BJ (cell line): ENCODE measurements at places on chromosomes 7 and 10. TPM values are rescaled to one million over a fixed set of nuclear protein-coding genes. Genes with fewer than 3 reads are reported as not detected.

- no peak for DNase-seq
These were observed 874.1 kb downstream of the GRM8 start for GRCh38 chr7:126378642-126379041.

- no peak for DNase-seq
These were observed 121.4 kb downstream of the TRIL start for GRCh38 chr7:28836716-28837115.

- no peak for DNase-seq
These were observed 541.5 kb upstream of the C7orf33 start for GRCh38 chr7:148049068-148049467.

DNA sequence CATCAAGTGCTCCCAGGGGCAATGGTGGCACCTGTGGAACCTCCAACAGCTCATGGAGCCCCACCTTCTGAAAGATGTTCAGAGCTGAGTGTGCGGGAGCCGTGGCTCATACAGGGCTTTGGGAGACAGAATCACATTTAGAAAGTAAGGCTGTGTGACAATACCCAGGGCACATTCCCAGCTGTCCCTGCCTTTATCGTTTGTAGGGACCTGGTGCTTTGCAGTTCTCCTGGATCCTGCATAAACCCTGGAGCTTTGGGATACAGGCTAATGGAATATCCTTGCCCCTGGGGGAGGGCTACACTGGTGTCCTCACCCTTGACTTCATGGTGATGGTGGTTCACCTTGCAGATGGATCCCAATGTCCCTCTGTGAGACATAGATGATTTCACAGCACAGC, 134.8 kb upstream of the LAMB4 start:
- DNase-seq = no peak

- no peak for DNase-seq
These were observed 7.4 kb downstream of the SORCS1 start for GRCh38 chr10:107157071-107157470.

DNA sequence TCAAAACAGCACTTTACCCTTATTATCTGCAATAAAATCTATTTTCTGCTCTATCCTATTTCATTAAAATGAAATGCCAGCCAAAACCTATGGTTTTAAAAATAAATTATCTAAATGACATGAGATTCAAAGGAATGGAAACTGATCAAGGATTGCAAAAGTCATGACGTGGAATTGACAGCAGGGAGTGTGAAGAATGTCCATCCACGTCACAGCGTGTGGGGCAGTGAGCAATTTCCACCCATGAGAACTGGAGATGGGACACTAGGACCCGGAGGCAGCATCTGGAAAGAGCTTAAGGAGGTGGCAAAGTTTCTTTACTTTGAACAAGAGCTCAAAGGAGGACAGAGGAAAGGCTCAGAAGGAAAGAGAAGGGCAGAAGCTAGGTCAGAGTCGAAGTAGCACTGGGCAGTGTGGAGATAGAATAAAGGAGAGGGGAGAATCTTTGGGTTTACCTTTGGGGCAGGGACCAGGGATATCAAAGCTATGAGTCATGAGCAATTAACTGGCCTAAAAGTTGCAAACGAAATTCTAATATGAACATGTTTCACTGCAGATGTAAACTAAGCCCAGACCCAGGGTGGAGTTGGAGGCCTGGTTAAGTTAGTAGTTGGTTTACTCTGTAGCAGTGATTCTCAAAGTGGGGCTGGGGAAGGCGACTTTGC, 24.9 kb upstream of the STK17A start:
- no peak for DNase-seq

GRCh38 chr10:92024700-92025099, 101.1 kb downstream of the BTAF1 start:
- no peak for DNase-seq

GRCh38 chr7:123599766-123600165, 1.9 kb upstream of the ASB15 start:
- no peak for DNase-seq

GRCh38 chr10:35368485-35369048, 32.3 kb downstream of the CCNY start:
- DNase-seq = no peak

- no peak for DNase-seq
These were observed 103.5 kb downstream of the FAM53B start for GRCh38 chr10:124640538-124641231.

DNA sequence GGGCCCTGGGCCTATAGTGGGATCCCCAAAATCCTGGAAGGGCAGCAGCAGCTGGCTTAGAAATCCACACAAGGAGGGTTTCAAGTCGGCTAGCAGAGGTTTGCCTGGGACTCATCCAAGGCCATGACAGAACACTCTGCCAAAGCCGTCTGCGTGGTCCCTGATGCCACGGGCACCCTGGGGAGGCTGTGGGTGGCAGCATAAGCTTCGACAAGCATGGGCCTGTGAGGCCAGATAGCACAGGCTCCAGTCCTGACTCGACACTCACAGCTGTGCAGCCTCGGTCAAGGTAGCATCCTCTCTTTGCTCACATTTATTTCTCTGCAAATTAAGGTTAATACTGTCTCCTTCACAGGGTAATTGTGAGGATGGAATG, 138.3 kb downstream of the JCAD start:
- DNase-seq = no peak

DNA sequence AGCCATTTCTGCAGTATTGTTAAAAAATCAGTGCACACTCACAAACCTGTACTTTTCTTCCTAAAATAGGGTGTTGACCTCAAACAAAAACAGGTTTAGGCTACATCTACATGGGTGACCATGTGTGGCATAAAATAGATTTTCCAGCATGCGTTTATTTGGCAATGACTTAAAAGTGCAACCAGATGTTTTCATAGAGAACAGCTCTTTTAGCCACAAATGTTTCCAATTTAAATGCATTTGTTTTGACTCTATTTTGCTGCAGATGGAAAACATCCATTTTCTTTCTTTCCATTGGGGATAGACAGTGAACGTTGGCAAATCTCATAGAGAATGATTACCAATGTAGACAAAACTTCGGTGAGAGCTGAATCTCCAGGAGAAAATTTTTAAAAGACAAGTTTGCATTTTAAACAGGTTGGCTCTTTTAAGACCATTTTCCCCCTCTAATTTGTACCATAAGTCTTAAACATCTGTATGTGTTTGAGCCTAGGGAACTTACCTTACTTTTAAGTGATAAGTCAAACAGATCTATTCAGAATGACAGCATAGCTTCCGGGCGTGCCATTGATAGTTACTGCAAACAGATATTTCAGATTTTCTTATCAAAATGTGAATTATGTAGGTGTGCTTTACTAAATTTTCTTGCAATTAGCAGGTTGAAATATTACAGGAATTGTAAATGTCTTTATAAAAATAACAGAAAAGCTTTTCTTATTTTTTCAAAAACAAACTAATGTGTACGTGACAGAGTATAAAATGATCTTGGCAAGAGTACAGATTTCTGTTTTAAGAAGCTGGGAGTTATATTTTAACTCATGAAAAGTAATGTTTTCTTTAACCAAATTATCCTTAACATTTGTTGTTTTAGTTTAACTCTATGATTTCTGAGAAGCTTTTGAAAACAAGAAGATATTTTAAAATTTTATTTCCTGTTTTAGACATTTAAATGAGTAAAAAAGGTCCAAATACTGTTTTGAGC, 144.9 kb downstream of the HGF start:
- DNase-seq = no peak

- no peak for DNase-seq
These were observed 4.4 kb downstream of the SHTN1 start for GRCh38 chr10:117000580-117000979.

GRCh38 chr10:133336577-133337369, at the start of gene CALY:
TSS of gene CALY (minus strand) at chr10:133336896. CDS start at chr10:133328989, 7,907 bp downstream.
- DNase-seq = no peak

GRCh38 chr7:106626376-106627164, 34.4 kb downstream of the CCDC71L start:
- no peak for DNase-seq

- no peak for DNase-seq
These were observed 5.3 kb downstream of the NEUROG3 start for GRCh38 chr10:69567920-69568319.

- peak; percentile 78 for DNase-seq
These were observed 280.2 kb upstream of the PITRM1 start for GRCh38 chr10:3452683-3453361.

DNA sequence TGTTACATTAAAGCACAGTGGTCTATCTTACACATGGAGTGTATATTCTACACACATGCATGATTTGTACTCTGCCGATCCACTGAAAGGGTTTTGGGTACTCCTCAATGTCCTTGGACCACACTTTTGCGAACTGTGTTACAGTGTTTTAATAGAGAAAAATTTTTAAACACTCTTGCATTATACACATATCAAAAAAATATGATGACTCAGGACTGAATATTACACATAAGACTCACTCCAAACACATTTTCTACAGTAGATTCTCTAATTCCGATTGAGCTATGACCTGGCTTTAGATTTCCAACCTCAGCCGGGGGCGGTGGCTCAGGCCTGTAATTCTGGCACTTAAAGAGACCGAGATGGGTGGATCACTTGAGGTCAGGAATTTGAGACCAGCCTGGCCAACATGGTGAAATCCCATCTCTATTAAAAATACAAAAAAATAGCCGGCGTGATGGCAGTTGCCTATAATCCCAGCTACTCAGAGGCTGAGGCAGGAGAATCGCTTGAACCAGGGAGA, 222.4 kb downstream of the CACNA2D1 start:
- no peak for DNase-seq

DNA sequence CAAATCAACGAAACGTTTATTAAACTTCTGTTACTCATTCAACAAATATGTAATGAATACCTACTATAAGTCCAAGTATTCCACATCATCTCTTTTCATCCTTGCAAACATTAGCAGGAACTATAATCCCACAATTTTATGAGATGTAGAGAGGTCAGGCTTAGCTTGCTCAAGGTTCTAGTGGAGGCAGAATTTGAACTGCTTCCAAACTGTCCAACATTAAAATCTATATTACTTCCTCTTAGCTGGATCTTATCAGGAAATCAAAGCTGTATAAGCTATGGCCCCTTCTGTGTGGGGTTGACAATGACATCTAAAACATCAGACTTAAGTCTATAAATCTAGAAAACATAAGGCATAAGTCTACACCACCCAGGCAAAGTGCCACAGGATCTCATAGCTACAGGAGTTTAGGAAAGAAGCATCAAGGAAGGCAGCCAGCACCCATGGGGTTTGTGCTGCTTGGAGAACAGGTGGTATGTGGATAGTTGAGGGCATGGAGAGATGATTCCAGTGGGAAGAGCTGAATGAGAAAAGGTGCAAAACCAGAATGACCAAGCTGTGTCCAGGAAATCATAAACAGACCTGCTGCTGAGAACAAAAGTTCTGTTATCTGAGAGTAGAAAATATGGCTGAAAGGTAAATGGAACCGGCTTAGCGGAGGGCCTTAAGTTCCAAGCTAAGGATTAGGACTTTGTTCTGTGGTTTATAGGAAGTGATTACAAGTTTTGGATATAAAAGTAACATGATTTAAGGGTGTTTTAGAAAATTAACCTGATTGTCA, 34.5 kb downstream of the PAPSS2 start:
- no peak for DNase-seq

DNA sequence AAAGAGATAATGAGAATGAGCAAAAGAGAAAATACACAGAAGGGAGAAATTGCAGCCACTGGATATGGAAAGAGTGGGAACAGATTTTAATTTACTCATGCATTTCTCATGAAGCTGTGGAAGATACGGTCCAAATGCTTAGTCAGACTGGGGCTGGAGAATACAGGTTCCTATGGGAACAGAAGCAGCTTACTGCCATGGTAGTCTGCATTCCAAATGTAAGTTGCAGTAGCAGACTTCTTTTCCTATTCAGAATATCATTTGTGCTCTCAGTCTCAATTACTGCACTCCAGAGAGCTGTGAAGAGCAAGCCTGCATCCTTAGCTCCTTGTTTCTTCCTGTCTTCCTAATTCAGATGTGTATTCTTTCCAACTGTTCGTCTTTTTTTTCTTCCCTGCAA, 190.8 kb upstream of the TMEM196 start:
- no peak for DNase-seq

DNA sequence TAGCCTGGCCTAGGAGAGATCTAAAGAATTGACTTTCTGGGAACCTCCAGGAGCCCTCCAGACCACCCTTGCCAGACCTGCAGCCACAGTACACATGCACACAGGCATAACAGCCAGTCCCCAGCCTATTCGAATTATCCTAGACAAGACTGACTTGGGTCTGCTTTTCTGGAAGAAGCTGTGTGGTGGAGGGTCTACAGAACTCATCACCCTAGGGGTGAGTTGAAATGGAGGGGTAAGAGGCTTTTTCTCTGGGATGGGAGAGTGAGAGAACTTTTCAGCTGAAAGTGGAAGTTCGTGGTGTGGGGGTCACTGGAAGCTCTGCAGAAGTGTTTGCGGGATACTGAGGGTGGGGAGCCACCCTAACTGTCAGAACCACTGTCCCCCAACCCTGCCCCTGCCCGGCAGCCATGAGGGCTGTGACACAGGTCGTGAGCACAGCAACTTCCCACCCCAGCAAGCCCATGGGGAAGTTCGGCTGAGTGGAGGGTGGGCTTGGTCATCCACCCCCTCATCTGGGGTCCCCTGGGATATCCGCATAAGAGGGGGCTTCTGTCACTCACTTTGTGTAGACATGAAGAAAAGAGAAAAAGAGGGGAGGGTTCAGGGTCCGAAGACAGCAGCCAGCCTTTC, 7.8 kb downstream of the TLX1 start:
- no peak for DNase-seq

DNA sequence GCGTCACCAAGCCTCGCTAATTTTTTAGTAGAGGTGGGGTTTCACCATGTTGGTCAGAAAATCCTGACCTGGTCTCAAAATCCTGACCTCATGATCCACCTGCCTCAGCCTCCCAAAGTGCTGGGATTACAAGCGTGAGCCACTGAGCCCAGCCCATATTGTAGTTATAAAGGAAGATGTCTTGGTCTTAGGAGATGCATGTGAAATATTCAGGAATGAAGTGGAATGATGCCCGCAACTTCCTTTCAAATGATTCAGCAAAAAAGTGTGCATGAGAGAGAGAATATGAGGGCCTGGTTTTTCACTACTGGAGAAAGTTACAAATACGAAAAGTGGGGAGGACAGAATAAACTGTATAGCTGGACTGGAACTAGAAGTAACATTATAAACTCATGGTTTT, 15.9 kb downstream of the TMEM209 start:
- DNase-seq = peak; percentile 18

DNA sequence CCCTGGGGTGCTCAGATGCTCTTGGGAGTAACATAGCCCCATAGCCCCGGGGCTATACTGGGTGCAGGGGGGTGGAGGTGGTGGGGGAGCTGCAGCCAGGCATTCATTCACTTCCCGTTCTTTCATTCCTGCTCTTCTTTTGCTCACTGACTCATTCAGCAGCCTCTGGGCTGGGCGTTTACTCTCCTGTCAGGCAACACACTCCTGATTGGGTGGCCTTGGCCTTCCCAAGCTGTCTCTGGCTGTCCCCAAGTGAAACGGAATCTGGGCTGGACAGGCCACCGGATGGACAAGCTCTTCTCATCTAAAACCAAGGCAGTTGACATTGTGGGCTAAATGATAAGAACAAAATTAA, 34.6 kb downstream of the CHST3 start:
- DNase-seq = peak; percentile 51

The UNC5B gene
- polyA plus RNA-seq = 17.5 and 27.4 TPM in 2 replicates

The C10orf71 gene
- not detected in 2 replicates for polyA plus RNA-seq

The OR2A12 gene
- polyA plus RNA-seq = not detected in 2 replicates

The ZNF273 gene
- 1.3 and 1.7 TPM in 2 replicates for polyA plus RNA-seq

The PPP1R3A gene
- polyA plus RNA-seq = not detected in 2 replicates

The CYP3A5 gene
- polyA plus RNA-seq = not detected in 2 replicates

The DMBT1 gene
- polyA plus RNA-seq = 0.01 TPM in 1 of 2 replicates, not detected in the other

The ZYX gene
- 44.8 and 69.9 TPM in 2 replicates for polyA plus RNA-seq

The XPNPEP1 gene
- 108 and 173 TPM in 2 replicates for polyA plus RNA-seq

The PAPOLB gene
- 0.01 and 0.02 TPM in 2 replicates for polyA plus RNA-seq

The HECW1 gene
- 2.1 and 2.9 TPM in 2 replicates for polyA plus RNA-seq

The IPMK gene
- polyA plus RNA-seq = 0.81 and 1.9 TPM in 2 replicates

The TAS2R5 gene
- polyA plus RNA-seq = 0.43 and 0.64 TPM in 2 replicates
